ENCODE measurements at places on chromosomes 7 and 10.
A peak's percentile ranks its signal among the peaks of the same experiment; 100 is the strongest.

GRCh38 chr10:29132551-29133111 is 156.2 kb upstream of the LYZL1 start:
- DNase-seq: peak; percentile 1

- no peak for DNase-seq
Observed at GRCh38 chr10:81995254-81995653, 120.3 kb downstream of the NRG3 start.

GRCh38 chr7:103065667-103066066 is 8.9 kb downstream of the FBXL13 start:
- DNase-seq: peak; percentile 86

DNA sequence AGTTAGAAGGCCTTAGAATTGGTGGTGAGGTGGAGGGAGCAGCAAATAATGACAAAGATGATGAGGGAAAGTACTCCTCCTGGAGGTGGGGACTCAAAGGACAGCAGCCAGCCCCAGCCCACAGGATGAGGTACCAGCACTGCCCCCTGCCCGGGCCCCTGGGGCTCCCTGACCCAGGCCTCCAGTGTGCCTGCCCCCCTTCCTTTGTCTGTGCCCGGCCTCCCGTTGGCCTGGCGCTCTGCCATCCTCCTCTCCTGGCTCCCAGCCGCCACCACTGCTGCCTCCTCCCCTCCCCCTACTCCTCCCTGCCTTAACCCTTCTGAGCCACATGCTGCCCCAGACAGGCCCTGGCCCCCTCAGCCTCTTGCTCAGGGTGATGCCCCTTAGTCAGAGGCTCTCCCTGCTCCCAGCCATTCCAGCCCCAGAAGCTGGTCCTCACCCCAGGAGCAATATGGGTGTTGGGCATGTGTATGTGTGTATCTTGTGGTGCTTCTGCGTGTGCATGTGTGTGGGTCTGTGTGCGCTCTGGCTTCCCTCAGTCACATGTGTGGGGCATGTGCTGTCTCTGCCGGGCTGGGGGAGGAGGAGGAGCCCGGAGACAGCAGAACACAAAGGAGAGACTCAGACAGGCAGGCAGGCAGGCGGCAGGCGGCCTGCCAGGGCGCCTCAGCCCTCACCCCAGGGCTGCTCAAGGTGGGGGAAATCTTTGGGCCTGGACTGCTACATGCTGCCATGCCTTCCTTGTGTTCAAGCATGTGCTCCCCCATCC is 2.6 kb downstream of the LDB1 start:
- peak; percentile 42 for DNase-seq

GRCh38 chr7:111892588-111892987 is 313.6 kb downstream of the DOCK4 start:
- no peak for DNase-seq

DNA sequence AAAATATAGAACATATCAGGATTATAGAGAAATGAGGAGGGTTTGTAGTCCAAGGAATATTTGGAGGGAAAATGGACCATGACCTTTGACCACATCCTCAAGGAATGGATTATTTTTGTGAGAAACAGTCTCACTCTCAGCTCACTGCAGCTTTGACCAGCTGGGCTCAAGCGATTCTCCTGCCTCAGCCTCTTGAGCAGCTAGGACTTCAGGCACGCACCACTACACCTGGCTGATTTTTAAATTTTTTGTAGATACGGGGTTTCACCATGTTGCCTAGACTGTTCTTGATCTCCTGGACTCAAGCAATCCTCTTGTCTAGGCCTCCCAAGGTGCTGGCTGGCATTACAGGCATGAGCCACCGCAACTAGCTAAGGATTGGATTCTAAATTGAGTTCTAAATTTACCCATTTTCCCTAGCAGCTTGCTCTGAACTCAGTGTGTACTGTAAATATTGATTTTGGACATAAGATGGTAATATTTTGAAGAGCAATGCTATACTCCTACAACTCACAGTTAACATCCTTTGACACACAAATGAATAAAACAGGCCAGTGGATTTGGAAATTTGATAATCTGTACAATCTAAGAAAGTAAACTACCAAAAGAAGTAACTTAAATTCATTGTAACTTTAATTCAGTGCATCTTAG is 73.8 kb downstream of the TET1 start:
- no peak for DNase-seq

GRCh38 chr7:105589356-105590077 is 8.2 kb upstream of the EFCAB10 start:
- peak; percentile 84 for DNase-seq

GRCh38 chr7:20602306-20602705 is 13.2 kb upstream of the ABCB5 start:
- DNase-seq: no peak

DNA sequence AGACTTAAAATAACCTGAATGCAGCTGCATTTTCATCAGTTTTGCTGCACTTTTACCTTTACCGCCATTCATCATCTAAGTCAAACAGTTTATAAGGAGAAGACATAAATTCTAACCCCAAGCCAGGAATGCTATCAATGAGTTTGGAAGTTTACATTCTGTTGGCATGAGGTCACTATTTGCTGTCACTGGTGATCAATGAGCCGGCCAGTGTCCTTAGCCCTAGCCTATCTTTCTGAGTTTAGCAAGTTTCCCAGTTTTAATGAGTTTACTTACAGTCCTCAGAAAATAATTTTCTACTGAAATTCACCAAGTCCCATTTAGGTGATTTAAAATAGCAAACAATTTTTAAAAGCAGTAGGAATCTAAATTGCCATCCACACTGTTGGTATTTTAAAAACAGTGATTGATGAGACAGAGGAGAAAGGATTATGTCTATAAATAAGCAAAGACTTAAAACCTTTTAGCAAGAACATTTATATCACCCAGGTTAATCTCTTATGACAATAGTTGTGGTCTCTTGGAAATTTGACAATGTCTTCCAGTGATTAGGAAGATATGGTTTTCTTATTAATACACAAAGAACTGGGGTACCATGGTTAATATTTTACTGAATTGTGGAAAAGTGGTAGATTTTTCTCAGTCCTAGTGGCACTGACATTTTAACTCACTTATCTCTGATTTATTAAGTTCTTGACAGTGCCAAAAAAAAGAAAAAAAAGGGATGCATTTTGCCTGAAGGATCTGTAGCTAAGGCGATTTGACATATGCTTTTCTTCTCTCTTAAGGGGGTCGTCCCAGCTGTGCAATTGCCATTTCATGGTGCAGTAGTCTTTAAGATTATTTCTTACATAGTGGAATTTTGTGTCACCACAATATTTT is 443.4 kb upstream of the ANKRD30A start:
- no peak for DNase-seq

- no peak for DNase-seq
Observed at GRCh38 chr7:74726309-74727101, 47.3 kb upstream of the NCF1 start.

DNA sequence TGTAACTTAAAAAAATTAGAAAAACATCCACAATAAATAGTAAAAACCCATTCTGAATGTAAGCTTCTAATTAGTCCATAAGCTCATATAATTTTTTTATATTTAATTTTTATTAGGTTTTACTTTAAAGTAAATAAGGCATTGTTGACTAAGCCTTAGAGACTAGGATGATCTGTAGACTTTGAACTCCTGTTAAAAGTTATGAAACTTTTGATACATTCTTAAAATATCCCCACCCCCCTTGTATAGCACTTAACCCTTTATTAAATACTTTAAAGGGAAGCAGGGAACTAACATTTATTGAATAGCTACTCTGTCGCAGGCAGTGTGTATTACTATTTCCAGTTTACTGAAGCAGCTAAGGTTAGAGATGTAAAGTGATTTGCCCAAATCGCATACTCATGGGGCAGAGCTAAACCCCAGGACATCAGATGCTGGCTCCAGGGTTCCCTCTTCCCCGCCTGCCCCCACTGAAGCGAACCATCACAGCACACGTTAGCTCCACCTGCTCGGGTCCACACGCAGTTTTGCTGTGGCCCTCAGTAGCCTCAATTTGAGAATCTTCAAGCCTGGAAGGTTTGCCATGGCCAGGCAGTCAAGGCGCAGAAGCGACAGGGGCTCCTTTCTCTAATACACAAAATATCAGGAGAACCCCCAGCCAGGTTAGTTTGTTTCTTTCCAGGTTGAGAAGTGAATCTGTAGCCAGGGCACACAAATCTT is 762 bp downstream of the PON1 start:
- DNase-seq: no peak

DNA sequence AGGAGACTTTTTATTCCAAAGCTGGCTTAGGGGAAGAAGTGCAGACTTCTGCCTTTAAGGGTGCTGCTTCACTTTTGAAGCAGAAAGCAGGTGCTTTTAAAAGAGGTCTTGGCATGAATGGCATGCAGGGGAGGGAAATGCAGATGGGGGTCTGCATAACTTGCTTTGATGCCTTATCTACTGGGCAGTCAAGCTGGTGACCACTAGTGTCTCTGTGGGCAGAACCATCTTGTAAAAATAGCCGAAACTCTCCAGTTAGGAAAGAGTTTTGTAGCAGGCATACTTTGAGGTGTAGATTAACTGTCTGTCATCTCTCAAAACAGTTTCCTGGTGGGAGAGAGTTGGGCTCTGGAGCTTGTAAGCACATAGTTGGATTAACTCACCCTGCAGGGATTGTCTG is 9.9 kb upstream of the CTNNA3 start:
- no peak for DNase-seq

DNA sequence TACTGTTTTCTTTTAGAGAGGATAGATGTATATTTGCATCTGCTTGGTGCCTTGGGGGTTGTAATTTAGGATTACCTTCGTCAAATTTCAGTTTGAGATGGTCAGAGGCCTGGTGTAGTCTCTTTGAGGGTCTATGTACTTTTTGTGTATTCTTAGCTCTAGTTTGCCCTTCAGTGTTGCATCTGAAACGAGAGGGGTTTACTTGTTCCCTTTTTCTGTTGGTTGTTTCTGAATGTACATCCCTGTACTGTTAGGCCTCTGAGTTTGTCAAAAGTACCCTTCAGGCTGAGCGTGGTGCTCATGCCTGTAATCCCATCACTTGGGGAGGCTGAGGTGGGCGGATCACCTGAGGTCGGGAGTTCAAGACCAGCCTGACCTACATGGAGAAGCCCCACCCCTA is 60.0 kb downstream of the MLLT10 start:
- no peak for DNase-seq

GRCh38 chr10:82208726-82209125 is 333.7 kb downstream of the NRG3 start:
- no peak for DNase-seq

GRCh38 chr10:3136336-3136735 is 36.2 kb downstream of the PITRM1 start:
- DNase-seq: no peak

GRCh38 chr7:105640956-105641810 is 59.9 kb upstream of the EFCAB10 start:
- DNase-seq: no peak

DNA sequence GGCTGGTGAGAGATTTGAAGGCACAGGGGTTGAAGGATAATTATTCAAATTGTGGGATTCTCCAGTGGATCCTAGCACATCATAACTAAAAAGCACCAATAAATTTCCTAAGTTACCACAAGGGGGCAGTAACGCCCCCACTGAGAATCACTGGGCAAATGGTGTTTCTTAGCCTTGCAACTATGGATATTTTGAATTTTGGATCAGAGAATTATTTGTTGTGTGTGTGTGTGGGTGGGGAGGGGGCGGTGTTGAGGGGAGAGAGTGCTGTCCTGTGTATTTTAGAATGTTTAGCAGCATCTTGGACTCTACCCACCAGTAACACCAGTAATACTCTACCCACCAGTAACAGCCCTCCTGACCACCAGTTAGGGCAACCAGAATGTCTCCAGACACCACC is 63.3 kb upstream of the PRKG1 start:
- DNase-seq: peak; percentile 3

DNA sequence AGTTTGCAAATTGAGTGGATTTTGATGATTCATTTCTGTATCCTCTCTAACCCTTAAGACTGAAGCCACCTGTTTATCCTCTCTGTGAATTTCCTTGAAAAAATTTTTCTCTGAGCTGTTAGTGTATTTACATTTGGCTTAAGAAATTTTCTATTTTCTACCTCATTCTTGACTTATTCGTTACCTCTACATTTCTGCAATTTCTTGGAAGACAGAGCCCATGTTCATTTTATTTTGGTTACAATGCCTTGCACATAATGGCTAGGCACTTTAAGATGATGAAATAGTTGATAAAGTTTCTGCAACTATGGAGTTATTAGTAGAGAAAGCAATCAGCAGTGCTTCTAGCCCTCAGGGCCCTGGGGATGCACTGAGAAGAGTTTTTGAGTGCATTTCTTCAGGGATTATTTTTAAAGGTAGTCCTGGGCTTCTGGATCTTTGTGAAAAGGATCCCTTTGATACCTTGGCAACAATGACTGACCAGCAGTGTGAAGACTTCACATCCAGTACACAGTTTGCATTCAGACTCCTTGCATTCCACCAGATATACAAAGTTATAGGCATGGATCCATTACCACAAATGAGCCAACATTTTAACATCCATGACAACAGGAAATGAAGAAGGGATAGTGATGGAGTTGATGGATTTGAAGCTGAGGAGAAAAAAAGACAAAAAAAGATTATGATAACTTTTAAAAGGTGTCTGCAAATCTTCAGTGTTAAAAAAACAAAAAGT is 68.2 kb downstream of the CH25H start:
- no peak for DNase-seq

DNA sequence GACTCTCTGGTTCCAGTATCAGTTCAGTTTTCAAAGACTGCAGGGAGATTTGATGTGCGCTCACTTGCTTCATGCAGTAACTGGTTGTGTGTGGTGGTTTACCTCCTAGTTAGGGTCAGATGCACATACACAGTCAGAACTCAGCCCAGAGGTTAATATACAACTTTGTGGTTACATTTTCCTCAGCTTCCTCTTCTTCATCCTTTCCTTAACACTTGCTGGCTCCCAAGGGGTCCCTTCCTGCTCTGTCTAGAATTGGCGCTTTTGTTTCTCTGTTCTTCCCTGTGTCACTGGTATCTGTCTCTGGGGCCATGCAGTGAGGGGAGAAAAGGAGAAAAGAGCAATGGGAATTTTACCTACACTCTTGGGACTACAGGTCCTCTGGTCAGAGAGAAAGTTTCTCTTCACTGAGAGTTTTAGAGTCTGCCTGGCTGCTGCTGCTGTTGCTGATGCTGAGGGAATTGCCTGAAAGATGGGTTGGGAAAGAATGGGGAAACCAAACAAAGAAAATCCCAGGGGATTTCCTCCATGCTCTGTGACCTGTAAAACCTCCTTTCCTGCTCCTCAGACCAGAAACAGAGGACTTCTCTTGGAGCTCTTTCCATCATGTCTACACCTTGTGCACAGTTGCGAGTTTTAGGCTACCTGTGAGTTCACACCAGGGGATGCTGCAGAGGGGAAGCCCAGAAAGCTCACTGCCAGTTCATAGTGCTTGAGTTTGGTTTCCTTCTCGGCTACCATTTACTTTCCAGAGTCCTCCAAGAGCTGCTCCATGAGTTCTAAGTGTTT is 74.6 kb downstream of the WDFY4 start:
- DNase-seq: no peak

- DNase-seq: no peak
Observed at GRCh38 chr7:26930845-26931244, 66.5 kb upstream of the SKAP2 start.

- no peak for DNase-seq
Observed at GRCh38 chr10:48648172-48648942, 36.3 kb upstream of the WDFY4 start.

DNA sequence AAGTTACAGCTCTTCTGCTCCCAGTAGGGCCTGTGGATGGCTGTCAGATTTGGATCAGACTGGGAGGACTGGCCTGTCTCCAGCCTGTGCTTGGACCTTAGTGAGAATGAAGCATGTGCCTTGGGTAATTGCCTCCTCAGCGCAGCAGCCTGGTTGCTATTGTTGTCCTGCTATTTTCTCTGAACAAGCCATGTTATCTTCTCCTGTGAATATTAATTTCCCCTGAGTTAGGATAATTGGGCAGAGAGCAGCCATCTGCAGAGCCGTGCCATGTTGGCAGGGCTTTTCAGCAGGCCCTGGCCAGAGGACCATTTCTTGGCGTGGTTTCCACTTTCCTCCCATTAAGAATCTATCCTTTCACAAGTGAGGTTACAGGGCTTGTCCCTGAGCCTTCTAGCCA is 497.3 kb downstream of the SORCS3 start:
- no peak for DNase-seq
